HL-60 (cell line): ENCODE measurements at places on chromosomes 2 and 18.

GRCh38 chr2:209194717-209195116 lies 229.1 kb upstream of the MAP2 start:
- no peak for DNase-seq

- no peak for DNase-seq
Observed at GRCh38 chr18:51241226-51241625, 43.7 kb upstream of the MEX3C start.

- DNase-seq = no peak
Observed at GRCh38 chr2:50346629-50347357, 685.1 kb downstream of the NRXN1 start.

DNA sequence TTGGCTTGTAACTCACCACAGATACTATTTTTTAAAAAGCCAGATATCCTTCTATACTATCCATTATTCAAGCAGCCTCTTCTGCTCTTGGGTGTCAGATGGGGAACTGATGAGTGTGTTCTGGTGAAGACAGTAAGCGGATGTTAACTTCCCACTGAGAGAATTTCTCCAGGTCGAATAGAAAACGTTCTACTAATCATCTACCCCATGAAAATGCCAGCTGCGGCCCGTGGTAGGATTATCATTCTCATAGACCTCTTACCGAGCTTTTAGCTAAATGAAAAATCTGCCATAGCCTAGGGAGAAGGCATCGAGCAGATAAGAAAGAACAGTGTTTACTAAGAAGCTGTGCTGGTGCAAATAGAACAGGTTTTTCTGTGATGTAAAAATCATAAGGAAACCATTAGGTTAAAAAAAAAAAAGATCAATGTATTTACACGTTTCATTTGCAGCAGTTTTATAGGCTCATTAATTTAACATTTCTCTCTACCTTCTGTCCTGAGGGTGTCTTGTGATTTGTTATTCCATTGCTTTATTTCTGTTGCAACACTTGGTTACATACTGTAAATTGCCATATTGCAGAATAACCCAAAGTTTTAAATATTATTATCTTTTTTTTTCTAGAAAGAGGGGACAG lies 1521.5 kb upstream of the ZEB2 start:
- no peak for DNase-seq

DNA sequence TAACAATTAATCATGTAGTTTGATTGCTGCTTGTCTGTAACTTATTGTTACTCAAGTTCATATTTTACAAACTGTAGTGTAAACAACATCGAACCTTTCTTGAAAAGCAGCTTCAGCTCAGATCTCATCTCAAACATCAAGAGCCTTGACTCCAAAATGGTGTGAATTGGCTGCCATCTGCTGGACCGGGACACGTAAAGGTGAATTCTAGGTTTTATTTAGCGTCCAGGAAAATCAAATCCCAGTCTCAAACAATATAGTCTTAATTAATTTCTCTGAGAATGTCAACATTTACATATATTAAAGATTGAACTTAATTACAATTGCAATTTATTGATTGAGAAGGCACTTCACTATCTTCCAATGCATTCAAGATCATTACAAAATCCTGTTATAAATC lies 453.0 kb downstream of the GALR1 start:
- no peak for DNase-seq

GRCh38 chr18:62828852-62829251 lies 113.5 kb downstream of the PHLPP1 start:
- DNase-seq = no peak

DNA sequence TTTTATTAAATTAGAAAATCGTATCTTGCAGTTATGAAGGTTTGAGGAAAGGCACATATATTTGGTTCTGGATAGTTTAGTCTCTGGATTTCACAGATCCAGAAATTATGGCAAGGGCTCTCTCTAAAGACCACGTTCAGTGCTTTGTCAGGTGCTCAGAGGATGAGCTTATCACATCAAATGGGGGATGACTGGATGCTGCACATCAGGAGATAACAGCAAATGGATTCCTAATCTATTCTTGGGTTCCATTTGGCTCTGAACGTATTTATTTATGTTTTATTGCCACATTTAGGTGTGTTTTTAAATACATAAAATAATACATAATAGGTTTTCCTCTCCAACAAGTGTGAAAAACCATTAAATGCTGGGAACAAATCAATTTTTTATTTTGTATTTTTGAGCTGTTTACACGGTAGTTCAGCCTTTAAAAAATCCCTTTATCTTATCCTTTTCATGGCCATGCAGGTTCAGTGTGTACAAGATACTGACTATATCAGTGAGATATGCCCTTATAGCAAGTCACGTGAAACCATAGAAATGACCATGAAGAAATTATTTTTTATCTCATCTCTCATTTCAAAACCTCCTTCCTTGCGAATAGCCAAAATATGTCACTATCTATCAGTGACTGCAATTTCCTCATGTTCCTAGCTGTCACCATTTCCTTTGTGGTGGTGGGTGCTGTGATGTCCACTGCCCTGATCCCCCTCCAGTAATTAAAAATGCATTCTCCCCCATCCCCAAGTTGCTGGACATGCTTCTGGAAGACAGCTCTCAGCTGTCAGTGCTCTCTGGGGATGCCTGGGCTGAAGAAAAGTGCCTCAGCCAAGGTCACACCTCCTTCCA lies 25.9 kb upstream of the CXCR4 start:
- no peak for DNase-seq

DNA sequence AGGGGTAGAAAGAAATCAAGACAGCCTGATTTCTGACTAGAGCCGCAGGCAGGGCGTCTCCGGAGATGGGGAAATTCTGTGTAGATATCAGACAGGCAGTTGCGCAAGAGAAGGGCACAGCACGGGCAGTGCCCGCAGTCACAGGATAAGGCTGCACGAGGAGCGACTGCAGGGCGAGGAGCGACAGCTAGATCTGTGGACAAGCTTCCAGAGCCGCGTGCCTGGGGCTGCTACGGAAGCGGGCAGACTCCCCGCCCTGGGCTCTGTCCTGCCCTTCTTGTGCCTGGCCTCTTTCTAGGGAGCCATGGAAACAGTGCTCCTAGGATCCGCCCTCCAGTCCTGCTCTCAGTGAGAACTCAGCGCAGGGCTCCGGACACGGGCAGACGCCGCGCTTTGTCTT lies 12.6 kb downstream of the MC5R start:
- peak; percentile 59 for DNase-seq

DNA sequence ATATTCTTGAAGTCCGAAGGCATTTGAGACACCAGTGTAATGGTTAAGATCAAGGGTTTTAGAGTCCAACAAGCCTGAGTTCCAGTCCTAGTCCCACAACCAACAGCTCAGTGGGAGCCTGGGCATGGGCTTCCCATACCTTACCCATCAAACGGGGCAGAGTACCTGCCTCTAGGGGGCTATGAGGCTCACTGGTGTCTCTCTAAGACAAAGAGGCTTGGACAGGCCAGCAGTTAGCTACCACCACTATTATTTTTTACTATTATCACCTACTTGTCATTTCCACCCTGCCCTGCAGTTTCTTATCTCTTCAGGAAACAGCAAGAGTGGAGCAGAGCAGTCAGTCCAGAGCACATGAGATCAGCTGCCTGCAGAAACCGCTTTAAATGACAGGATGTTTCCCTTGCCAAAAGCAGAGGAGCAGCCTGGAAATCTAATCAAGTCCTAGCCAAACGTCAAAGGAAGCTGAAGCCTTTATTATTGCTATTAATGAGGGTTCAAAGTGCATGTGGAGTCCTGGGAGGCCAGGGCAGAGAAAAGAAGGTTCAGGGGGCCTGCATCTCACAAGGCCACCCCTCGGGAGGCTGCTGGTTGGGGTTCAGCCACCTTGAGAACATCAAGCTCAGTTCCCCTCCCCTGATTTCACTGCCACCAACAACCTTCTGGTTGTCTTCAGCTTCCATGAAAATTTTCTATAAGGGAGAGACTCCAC lies 66.6 kb downstream of the STPG4 start:
- no peak for DNase-seq

DNA sequence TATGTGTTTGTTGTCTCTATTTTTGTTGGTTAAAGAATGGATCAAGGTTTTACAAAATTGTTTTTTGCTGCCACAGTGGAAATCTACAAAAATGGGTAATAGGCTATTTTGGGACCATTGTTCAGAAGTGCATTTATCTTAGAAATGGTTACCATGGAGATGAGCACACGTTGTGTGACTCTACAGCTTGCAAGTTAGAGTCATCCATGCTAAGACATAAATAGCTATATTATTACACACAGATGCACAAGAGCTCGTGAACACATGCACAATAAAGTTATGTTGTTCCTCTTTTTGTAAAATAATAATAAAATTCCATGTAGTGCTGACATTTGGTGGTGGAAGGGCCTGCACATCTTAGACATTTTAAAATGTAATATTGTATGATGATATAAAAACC lies 15.5 kb upstream of the DUSP19 start:
- DNase-seq = no peak

GRCh38 chr2:210112871-210113270 lies 58.3 kb downstream of the KANSL1L start:
- DNase-seq = no peak

DNA sequence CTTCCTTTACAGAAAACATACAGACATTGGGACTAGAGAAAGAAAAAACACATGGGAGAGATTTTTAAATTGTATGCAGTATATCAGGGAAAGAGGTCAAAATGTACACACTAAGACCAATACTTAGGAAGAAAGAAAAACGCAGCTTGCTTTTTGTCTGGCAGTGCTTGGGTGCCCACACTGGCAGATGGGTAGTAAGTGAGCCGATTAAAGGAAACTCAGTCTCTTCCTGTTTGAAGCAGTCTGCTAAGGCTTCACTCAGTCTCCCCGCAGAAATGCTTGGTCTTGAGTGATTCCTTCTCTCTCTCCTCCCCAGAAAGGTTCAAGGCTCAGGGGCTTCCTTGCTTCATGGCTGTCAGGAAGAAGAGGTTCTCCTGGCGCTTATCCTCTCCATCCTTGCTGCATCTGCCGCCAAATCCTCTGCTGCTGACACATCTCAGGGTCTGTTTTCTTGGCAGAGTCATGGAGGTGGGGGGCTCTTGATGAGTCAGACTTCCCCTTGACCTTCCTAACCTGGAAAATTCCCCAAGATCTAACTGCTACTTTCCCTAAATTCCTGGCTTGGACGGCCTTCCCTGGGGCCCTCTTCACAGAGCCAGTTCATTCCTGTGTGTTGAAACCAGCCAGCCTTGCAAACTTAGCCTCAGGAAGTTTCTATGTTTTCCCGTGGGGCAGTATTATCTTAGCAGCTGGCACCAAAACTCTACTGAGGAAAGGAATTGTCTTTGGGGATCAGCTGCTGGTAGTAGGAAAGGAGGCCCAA lies 10.5 kb upstream of the TMSB10 start:
- no peak for DNase-seq

DNA sequence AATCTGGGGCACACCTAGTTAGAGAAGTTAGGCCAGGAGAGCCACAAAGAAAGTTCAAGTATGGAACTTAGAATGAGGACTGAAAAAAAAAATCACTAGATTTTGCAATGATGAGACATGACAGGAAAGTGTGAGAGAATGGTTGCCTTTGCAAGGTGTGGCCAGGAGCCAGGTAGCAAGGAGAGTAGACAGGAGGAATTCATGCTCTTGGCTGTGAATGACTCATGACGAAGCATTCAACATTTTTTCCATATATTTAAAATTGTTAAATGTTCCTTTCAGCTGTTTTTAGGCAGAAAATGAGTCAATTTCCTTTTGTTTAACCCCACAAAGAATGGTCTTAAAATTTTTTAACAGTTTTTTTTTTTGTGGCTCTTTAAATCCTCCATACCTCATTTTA lies 636.9 kb downstream of the PLCL1 start:
- no peak for DNase-seq
